ENCODE measurements at places on chromosomes 6 and 20. TPM values are rescaled to one million over a fixed set of nuclear protein-coding genes. Genes with fewer than 3 reads are reported as not detected.

The RGL2 gene
- 86.3 TPM for total RNA-seq

The SPTLC3 gene
- total RNA-seq, result 6.2 TPM

The CD93 gene
- 83.0 TPM for total RNA-seq

The NQO2 gene
- 187 TPM for total RNA-seq

The DPPA5 gene
- not detected for total RNA-seq

The POM121L2 gene
- not detected for total RNA-seq

The PTPRA gene
- 44.9 TPM for total RNA-seq

The TRIM10 gene
- total RNA-seq, result not detected

DNA sequence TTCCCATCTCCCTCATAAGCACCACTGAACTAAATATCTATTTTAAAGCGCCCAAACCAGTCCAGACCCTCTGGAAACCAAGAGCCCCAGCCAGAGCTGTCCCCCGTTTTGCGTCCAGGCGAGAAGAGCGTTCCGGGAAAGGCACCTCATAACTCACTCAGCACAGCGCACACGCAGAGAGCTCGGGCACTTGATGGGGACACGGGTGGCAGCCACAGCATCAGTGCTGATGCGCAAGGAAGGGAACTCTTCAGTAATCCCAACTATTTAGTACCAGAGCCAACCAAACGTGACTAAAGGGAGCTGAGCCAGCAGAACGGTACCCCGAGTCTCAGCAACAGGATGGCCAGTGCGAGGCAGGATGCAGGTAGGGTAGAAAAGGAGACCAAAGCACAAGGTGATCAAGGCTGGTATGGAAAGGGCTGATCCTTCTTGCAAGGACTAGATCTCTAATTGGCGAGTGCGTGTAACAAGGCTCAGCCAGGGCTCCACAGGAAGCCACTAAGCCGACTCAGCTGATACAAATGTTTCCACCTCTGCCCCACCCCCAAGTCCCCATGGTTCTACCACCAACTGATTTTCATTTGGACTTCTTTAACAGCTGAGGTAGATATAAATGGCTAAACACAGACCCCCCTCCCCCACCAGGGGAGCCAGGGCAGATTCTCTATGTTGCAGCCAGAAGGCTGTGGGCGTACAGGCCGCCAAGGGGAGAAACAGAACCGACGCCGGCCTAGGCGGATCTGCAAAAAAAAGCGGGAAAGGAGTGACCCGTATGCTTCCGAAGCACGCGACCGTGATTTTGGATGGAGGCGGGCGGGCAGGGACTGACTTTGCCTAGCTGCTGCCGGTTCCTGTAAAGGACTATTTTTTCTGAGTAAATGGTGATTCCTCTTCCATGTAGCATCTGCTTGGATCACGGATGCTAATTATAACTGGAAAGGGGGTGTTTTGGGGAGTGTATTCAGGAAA lies 183.5 kb upstream of the COL21A1 start:
- H3K27ac ChIP-seq, result no peak overlapping the region
- no peak overlapping the region for H3K4me3 ChIP-seq
- no peak for DNase-seq
- H3K4me1 ChIP-seq, result no peaks in the 10 kb centered on the region

DNA sequence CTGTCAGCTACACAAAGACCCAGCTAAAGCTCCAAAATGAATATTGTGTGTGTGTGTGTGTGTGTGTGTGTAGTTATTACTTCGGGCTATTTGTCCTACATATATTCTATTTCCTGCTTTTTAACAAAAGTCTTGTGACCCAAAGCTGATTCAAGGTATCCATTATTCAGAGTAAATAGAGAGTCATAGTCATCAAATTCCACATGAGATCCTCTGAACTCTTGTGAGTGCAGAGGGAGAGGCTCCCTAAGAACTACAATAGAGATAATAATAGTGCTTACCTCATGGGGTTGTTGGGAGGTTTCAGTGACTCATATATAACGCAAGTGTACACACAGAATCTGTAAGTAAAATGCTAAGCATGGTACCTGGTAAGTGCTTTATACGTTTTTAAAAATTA lies 95.6 kb upstream of the SHLD1 start:
- H3K4me3 ChIP-seq, result no peak overlapping the region
- H3K27ac ChIP-seq, result peak overlapping the region; percentile 13
- H3K27me3 ChIP-seq, result no peaks in the 10 kb centered on the region
- H3K4me1 ChIP-seq, result peaks cover 28% of the 10 kb centered on the region

DNA sequence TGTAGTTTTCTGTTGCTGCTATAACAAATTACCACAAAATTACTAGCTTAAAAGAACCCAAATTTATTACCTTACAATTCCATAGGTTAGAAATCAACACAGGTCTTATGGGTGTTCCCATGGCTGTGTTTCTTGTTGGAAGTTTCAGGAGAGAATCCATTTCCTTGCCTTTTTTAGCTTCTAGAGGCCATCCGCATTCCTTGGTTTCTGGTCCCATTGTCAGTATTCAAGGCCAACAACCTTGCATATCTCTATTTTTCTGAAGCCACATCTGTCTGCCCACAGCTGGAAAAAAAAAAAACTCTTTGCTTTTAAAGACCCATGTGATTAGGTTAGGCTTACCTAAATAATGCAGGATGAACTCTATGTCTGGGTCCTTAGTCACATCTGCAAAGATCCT lies 129.7 kb upstream of the SAMD5 start:
- H3K27ac ChIP-seq, result no peak overlapping the region
- H3K36me3 ChIP-seq, result no peaks in the 10 kb centered on the region
- no peaks in the 10 kb centered on the region for H3K27me3 ChIP-seq
- no peak for DNase-seq

- no peak overlapping the region for H3K4me3 ChIP-seq
- no peak for DNase-seq
- H3K36me3 ChIP-seq, result no peaks in the 10 kb centered on the region
Observed at GRCh38 chr20:53964067-53964466, 106.3 kb downstream of the BCAS1 start.

- no peaks in the 10 kb centered on the region for H3K36me3 ChIP-seq
- peak overlapping the region; percentile 81 for H3K4me3 ChIP-seq
- H3K27ac ChIP-seq, result peak overlapping the region; percentile 96
- H3K27me3 ChIP-seq, result no peaks in the 10 kb centered on the region
- no peak for DNase-seq
Observed at GRCh38 chr6:63635215-63635587, 401 bp upstream of the PHF3 start.

DNA sequence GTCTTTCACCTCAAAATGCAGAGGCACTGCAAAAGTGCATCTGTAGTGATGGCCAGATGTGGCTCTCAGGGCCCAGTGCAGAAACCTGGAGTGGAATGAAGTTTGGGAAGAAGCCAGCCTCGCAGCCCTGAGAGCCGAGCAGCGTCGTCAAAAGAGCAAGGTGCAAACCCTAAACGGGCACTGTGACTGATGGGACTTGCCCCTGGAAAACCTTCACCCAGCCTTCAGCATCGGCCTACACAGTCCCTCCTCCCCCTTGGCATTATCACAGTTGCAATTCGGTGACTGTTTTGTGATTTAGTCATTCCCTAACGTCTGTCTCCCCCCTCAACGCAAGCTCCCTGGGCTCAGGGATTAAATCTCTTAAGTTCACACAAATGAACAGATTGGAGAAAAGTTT lies 38.6 kb downstream of the TAF4 start:
- no peak for DNase-seq
- H3K4me1 ChIP-seq, result peaks cover 9% of the 10 kb centered on the region
- H3K27me3 ChIP-seq, result no peaks in the 10 kb centered on the region
- no peak overlapping the region for H3K4me3 ChIP-seq
- H3K36me3 ChIP-seq, result no peaks in the 10 kb centered on the region

GRCh38 chr6:163189609-163190008 lies 224.9 kb upstream of the QKI start:
- H3K27me3 ChIP-seq, result no peaks in the 10 kb centered on the region
- H3K4me3 ChIP-seq, result no peak overlapping the region
- no peak for DNase-seq
- no peaks in the 10 kb centered on the region for H3K36me3 ChIP-seq
- H3K27ac ChIP-seq, result no peak overlapping the region

GRCh38 chr6:165184192-165184979 lies 125.0 kb downstream of the C6orf118 start:
- no peak for DNase-seq
- H3K27ac ChIP-seq, result no peak overlapping the region
- no peaks in the 10 kb centered on the region for H3K4me1 ChIP-seq

GRCh38 chr6:20915156-20915555 lies 380.9 kb downstream of the CDKAL1 start:
- no peak overlapping the region for H3K27ac ChIP-seq
- no peak overlapping the region for H3K4me3 ChIP-seq
- H3K27me3 ChIP-seq, result no peaks in the 10 kb centered on the region
- no peaks in the 10 kb centered on the region for H3K36me3 ChIP-seq
- H3K4me1 ChIP-seq, result no peaks in the 10 kb centered on the region

GRCh38 chr20:12354725-12355124 lies 437.0 kb downstream of the BTBD3 start:
- no peaks in the 10 kb centered on the region for H3K4me1 ChIP-seq
- H3K4me3 ChIP-seq, result no peak overlapping the region
- H3K36me3 ChIP-seq, result no peaks in the 10 kb centered on the region
- H3K27me3 ChIP-seq, result no peaks in the 10 kb centered on the region
- no peak for DNase-seq
- no peak overlapping the region for H3K27ac ChIP-seq

- H3K27ac ChIP-seq, result peak overlapping the region; percentile 73
- H3K4me1 ChIP-seq, result no peaks in the 10 kb centered on the region
- no peak for DNase-seq
- H3K27me3 ChIP-seq, result no peaks in the 10 kb centered on the region
Observed at GRCh38 chr20:47117371-47117770, 222.7 kb downstream of the EYA2 start.

- no peak overlapping the region for H3K27ac ChIP-seq
- H3K27me3 ChIP-seq, result no peaks in the 10 kb centered on the region
- H3K36me3 ChIP-seq, result no peaks in the 10 kb centered on the region
- H3K4me3 ChIP-seq, result no peak overlapping the region
- no peak for DNase-seq
Observed at GRCh38 chr6:24245275-24245674, 112.6 kb downstream of the DCDC2 start.

GRCh38 chr6:15096894-15097837 lies 148.7 kb upstream of the JARID2 start:
- H3K4me1 ChIP-seq, result no peaks in the 10 kb centered on the region
- no peak for DNase-seq
- no peaks in the 10 kb centered on the region for H3K27me3 ChIP-seq
- no peak overlapping the region for H3K4me3 ChIP-seq

GRCh38 chr6:4128072-4128471 lies 7.3 kb downstream of the ECI2 start:
- H3K4me1 ChIP-seq, result peaks cover 11% of the 10 kb centered on the region
- H3K27ac ChIP-seq, result no peak overlapping the region
- H3K27me3 ChIP-seq, result no peaks in the 10 kb centered on the region
- no peak for DNase-seq
- H3K4me3 ChIP-seq, result no peak overlapping the region

GRCh38 chr6:5063617-5064016 lies 21.5 kb upstream of the PPP1R3G start:
- H3K4me3 ChIP-seq, result no peak overlapping the region
- no peaks in the 10 kb centered on the region for H3K36me3 ChIP-seq
- H3K27me3 ChIP-seq, result no peaks in the 10 kb centered on the region
- peaks cover 6% of the 10 kb centered on the region for H3K4me1 ChIP-seq

- no peaks in the 10 kb centered on the region for H3K27me3 ChIP-seq
- H3K4me1 ChIP-seq, result no peaks in the 10 kb centered on the region
- no peak overlapping the region for H3K4me3 ChIP-seq
- no peak for DNase-seq
- H3K36me3 ChIP-seq, result no peaks in the 10 kb centered on the region
Observed at GRCh38 chr6:148263961-148264360, 78.7 kb upstream of the SASH1 start.

GRCh38 chr6:122428781-122429180 lies 29.3 kb downstream of the HSF2 start:
- no peaks in the 10 kb centered on the region for H3K36me3 ChIP-seq
- H3K27ac ChIP-seq, result no peak overlapping the region
- DNase-seq, result no peak
- peaks cover 8% of the 10 kb centered on the region for H3K4me1 ChIP-seq

GRCh38 chr20:64246616-64247306 lies 8.8 kb upstream of the PCMTD2 start:
- H3K27ac ChIP-seq, result no peak overlapping the region
- no peak for DNase-seq
- H3K27me3 ChIP-seq, result no peaks in the 10 kb centered on the region
- no peak overlapping the region for H3K4me3 ChIP-seq
- H3K4me1 ChIP-seq, result no peaks in the 10 kb centered on the region

DNA sequence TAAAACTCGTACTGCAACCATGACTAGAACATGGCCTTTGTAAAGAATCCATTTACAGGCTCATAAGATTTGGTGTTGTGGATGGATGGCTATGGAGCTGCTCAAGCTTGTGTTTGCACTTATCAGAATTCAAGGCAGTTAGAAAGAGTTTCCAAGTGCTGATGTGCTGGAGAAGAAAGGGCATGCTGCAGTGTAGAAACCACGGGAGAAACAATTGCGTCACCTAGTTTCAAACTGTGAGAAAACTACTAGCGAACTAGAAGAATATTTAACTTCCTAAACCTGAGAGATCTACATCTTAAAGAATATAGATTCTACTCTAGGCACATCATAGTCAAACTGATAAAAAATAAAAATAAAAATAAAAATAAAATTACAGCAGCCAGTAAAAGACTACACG lies 116.2 kb downstream of the SGK1 start:
- no peaks in the 10 kb centered on the region for H3K4me1 ChIP-seq
- no peak overlapping the region for H3K4me3 ChIP-seq
- no peaks in the 10 kb centered on the region for H3K27me3 ChIP-seq
- H3K27ac ChIP-seq, result no peak overlapping the region
- no peak for DNase-seq
- H3K36me3 ChIP-seq, result no peaks in the 10 kb centered on the region

DNA sequence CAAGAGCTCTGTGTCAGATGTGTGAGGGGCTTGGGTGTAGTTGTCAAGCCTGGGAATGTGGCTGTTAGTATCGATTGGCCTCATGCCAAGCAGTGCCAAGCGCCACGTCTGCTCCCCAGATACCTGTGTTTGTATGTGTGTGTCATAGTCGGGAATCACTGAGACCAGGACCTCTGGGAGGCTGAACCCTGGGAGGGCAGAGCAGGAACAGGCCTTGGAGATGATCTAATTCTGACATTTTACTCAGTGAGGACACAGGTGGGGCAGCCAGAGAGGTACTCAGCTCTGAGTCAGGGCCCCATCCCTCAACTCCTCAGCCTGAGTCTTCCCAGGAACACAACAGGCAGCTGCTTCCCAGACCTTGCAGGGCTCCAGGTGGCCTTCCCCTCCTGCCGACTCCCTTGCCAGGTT lies 51.2 kb upstream of the FANCE start:
- no peak overlapping the region for H3K27ac ChIP-seq
- H3K27me3 ChIP-seq, result no peaks in the 10 kb centered on the region
- H3K4me3 ChIP-seq, result no peak overlapping the region
- peaks cover 5% of the 10 kb centered on the region for H3K4me1 ChIP-seq
- no peaks in the 10 kb centered on the region for H3K36me3 ChIP-seq

GRCh38 chr6:52534966-52535390 lies 41.9 kb downstream of the TRAM2 start:
- no peaks in the 10 kb centered on the region for H3K4me1 ChIP-seq
- DNase-seq, result no peak
- no peaks in the 10 kb centered on the region for H3K27me3 ChIP-seq
- no peak overlapping the region for H3K4me3 ChIP-seq

All from adrenal gland (tissue), 19 donors.